T47D (cell line): ENCODE measurements at places on chromosomes 4 and X.

GRCh38 chrX:100658941-100659381, 15.0 kb downstream of the SRPX2 start:
- DNase-seq, result no peak

DNA sequence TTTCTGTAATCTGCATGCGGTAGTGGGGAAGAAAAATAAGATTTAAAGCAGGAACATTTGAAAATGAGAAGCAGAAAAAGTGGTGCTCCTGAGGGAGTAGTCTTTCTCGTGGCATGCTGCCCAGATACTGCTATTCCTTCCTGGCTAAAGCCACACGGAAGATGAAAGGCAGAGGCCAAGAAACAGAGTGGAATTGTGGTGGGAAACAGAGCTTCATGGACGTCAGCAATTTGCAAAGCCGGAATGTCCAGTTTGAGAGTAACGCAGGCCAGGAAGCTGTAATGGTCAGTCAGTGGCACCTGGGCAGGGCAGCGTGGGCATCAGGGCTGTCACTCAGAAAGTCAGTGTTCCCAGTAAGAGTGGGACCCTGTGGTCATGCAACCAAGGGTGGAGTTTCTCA, 63.7 kb upstream of the FMR1 start:
- no peak for DNase-seq

- no peak for DNase-seq
These were observed 11.6 kb downstream of the JAKMIP1 start for GRCh38 chr4:6188687-6189305.

DNA sequence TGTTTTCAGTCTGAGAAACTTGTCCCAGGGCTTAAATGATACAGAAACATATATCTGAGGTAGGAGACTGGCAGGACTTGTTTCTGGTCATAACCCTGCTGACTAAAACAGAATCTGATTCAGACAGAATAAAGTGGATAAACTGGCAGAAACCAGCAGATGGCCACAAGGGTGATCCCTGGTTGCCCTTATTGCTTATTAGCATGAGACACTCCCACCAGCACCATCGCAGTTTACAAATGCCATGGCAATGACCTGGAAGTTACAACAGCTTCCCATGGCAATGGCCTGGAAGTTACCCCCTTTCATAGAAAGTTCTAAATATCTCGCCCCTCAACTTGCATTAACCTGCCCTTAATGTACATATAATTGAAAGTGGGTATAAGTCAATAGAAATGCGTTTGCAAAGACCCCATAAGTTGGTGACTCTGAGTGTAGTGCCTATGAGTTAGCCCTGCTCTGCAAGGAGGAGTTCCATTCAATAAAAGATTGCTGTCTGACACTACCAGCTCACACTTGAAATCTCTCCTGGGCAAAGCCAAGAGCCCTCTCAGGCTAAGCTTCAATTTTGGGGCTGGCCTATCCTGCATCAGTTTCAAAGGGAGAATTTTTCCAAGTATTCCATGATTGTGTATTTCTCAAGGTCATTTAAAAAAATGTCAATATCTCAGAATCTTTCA, 52.9 kb upstream of the PAGE5 start:
- DNase-seq, result no peak

- DNase-seq, result no peak
These were observed 17.6 kb upstream of the CC2D2A start for GRCh38 chr4:15451866-15452765.

- no peak for DNase-seq
These were observed 98.8 kb downstream of the SOWAHB start for GRCh38 chr4:76799140-76799539.

DNA sequence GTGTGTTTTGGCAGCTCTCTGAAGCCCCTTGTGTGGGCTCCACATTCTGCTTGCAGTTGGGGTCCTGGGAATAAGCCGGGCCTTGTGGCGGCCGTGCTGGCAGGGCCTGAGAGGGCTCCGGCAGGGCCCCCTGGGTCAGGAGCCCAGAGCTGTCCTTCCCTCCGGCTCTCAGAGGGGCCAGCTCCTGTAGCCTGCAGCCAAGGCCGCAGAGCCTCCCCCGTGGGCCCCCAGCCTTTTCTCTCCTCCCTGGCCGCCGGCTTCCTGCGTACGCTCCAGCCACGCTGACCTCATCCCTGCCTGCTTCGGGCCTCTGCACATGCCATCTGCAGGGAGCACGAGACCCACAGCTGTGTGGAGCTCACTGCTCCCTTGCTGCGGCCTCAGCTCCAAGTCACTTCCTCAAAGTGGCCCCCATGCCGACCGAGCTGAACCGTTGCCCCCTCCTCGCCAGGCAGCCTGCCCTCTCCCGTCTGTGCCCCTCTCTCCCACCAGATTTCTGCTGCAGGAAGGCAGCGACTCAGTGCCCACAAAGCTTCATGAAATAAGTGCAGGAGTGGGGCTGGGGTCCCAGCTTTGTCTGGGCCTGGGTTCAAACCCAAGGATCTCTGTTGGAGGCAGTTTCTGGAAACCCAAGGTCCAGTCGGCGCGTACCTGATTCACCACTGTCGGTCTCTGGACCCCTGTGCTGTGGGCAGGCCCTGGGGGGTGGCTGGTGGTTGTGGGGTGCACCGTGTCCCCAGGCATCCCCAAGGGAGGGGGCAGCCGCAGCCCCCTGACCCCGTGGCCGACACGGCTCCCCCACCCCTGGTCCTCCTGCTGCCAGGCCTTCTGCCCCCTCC, 57.1 kb upstream of the NKX1-1 start:
- no peak for DNase-seq
